Fibroblast of lung (primary cell): ENCODE measurements at places on chromosomes 1 and 21.

GRCh38 chr1:186943891-186944686, 115.3 kb downstream of the PLA2G4A start:
- DNase-seq: no peak

- DNase-seq: peak; percentile 78
These were observed 8.5 kb downstream of the KYAT3 start for GRCh38 chr1:88983791-88984559.

GRCh38 chr1:97270508-97271307, 549.1 kb downstream of the PTBP2 start:
- DNase-seq: no peak

DNA sequence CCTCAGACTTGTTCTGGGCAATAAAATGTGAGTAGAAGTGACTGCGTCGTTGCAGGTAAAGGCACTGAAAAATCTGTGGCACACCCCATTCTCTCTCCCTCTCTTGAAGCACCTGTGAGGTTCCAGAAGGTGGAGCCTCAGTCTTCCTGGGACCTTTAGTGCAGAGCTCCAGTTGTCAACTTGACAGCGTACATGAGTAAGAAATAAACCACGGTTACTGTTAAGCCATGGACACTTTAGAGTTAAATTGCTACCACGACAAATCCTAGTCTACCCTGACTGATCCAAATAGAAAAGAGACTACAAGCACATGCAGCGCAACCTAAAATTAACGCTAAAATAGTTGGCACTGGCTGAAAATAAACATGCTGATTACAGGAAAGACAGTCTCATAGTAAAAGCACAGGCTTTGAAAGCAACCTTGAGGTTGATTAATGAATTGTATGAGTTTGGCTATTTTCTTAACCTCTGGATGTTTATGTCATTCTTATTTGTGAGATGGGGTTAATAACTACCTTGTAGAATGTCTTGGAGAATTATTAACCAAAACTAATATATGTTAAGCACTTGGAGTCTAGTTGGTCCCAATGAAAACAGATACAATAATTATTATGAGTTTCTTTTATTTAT, 93.0 kb upstream of the PLPPR4 start:
- DNase-seq: no peak

GRCh38 chr1:204225841-204226735, 12.3 kb upstream of the GOLT1A start:
- DNase-seq: no peak

GRCh38 chr1:170218257-170218650, 72.5 kb downstream of the NTMT2 start:
- DNase-seq: no peak

GRCh38 chr1:202143011-202143767, 1.3 kb downstream of the ARL8A start:
- DNase-seq: peak; percentile 15

GRCh38 chr21:35266546-35266945, 217.4 kb upstream of the RUNX1 start:
- DNase-seq: peak; percentile 47

DNA sequence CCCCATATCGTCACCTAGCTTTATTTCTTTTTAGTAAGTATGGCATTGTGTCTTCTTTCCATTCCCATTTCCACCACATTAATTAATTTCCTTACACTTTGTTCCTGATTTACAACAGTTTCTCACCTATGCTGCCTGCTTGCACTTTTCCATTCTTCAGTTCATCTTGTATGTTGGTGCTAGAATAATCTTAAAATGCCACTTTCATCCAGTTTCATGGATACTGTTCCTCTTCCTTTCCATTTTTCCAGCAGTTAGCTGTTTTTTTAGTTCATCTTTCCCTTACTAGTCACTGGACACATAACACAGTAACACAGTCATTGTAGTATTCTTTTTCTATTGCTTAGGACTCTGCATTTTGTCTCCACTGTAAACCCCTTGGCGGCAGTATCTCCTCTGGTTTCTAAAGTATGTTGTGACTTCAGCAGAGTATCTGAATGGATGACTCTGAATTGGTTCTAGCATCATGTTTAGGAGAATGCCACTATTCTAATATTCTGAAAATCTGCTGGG, 2.1 kb downstream of the CDC7 start:
- DNase-seq: peak; percentile 46

GRCh38 chr1:205287767-205288559, 33.6 kb downstream of the NUAK2 start:
- peak; percentile 41 for DNase-seq

DNA sequence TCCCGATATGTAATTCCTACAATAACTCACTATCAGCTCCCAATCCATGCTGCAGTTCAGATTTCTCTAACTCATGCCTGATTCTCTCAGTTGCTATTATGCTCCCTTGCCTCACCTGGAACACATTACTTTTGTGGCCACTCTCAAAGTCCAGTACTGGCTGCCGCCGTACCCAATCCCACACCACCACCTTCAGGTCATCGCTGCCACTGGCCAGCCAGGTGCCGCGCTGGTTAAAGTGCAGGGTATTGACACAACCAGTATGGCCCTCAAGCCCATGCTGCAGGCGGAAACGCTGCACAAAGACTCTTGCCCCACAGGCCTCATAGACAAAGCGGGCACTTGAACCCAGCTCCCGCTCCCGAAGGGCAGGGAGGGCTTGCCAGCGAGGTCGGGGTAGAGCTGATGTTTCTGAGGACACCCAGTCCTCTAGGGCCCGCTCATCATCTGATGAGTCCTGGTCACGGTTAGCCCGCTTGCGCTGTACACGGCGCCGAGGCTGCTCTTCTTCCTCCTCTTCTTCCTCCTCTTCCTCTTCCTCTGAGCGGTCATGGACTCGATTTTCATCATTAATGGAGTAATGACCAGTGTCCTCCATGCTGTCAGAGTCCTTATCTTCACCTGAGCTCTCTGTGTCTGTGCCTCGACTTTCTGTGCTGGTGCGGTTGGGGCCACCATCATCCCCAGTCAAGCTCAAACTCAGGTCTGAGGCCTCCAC, 22.6 kb downstream of the DCAF8 start:
- DNase-seq: no peak

DNA sequence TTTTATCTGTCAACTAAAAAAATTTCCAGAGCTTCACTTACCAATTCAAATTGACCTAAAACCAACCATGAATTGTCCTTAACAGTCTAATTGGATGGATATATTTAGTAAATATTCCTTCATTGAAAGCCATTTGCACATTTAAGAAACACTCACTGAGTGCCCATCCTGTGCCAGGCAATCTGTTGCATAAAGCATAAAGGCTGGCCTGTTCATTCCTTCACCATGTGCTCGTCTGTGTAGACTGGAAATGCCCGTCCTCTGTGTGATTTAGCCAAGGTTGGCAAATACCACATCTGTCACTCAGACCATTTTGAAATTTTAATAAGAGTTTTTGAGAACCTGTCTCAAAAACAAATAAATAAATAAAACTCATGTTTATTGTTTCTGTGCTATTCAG, 57.1 kb downstream of the ZNF684 start:
- no peak for DNase-seq

GRCh38 chr1:225318706-225319575, 108.9 kb downstream of the LBR start:
- DNase-seq: peak; percentile 54

GRCh38 chr1:110106013-110106941, 6.0 kb upstream of the UBL4B start:
- DNase-seq: peak; percentile 50
